Naive B cell (primary cell): ENCODE measurements at places on chromosomes 5 and 9.
A peak's percentile ranks its signal among the peaks of the same experiment; 100 is the strongest.

GRCh38 chr5:1431896-1432295 is 13.3 kb downstream of the SLC6A3 start:
- DNase-seq = no peak

- DNase-seq = peak; percentile 22
These were observed 21.2 kb downstream of the MEGF9 start for GRCh38 chr9:120692901-120693699.

DNA sequence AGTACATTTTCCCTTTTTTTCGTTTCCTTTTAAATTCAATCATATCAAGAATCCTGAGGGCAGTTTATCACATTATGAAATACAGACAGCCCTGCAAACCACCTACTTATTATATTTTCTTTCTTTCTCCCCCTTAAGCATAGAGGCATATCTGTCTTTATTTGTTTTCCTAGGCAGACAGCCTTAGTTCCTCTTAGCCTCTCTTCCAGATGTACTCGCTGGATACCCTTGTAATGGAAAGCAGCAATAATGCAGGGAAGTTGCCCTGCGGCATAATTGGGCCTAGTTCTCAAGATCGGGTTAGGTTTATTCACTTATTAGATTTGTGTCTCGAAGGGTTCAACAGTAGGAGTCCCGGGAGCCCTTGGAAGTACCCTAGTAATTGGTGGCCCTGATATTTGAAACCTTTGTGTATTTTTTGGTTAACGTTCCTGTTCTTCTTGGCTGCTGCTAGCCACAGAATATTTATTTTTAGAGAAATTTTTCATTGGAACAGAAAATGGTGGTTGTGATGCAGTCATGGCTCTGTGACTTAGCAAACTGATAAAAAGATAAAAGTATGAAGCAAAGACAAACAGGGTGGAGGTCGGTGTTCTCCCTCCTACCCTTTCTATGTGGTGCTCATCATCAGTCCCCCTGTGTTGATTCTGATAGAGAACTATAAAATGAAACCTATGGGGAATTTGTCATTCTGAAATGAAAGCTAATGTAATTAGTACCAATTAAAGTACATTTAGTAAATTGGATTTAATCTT is 6.4 kb downstream of the TLE4 start:
- no peak for DNase-seq

DNA sequence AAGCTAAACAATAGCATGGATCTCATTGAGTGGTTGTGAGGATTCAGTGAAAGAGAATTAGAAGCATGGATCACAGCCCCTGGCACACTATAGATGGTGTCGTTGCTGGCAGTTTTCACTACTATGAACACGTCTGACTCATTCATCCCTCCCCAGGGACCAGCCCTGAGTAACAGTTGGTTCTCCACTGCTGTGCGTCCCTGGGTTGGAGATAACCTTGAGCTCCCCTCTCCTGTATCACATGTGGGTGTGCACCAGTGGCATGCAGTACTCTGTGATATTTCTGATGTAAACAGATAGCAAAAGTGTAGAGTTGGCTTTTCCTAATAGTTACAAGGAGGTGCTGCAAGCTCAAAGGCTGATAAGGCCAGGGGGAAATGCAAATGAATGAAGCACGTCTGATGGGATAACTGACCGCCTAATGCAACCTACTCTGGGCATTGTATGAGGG is 8.8 kb upstream of the LCP2 start:
- no peak for DNase-seq

GRCh38 chr5:14435481-14435880 is 146.1 kb upstream of the OTULINL start:
- no peak for DNase-seq

DNA sequence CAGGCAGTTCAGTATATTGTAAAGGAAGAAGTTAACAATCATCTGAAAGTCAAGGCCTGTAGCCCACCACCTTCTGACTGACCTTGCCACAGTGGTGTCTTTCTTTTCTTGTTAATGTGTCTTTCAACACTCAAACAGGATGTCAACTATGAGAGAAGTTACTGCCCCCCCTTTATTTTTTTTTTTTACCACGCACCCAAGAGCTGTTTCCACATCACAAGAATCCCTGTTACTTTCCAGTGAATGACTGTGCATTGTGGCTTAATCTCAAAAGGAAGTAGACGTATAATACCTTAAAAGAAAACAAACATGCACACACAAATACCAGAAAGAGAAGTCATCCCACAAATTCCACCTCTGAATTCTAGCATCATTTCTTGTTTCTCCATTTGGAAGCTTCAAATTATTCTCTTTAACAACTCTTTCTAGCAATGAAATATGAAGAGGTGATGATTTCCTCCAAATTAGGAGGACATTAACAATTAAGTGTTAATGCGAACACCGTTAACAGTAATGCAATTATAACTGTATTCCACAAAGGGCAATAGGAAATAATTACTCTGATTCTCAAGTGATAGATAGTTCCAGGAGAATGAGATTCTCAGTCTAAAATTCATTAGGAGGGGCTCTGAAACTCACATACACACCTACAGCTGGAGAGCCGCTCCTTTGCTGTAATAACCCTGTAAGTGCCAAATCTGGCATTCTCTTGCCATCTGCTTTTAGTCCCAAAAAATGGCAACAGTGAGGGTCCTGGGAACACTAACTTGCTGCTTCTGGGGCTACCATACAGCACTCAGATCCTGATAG is 201.0 kb downstream of the EFNA5 start:
- DNase-seq = no peak

DNA sequence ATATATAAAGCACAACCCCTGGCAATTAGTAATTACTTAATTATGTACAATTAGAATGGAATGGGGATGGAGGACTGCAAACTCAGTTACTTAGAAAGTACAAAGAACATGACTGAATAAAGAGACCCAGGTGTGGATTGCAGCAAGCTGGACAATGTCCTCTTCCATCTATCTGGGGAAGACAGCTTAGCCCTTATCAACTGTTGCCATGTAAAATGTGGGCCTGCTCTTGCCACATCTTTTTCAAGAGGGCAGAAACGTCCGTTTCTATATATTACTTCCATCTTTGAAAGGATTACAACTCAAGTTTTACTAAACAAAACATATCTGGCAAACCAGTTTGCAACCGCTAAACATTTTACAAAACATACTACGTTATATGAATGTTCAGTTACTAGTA is 26.2 kb downstream of the GOLPH3 start:
- DNase-seq = no peak

DNA sequence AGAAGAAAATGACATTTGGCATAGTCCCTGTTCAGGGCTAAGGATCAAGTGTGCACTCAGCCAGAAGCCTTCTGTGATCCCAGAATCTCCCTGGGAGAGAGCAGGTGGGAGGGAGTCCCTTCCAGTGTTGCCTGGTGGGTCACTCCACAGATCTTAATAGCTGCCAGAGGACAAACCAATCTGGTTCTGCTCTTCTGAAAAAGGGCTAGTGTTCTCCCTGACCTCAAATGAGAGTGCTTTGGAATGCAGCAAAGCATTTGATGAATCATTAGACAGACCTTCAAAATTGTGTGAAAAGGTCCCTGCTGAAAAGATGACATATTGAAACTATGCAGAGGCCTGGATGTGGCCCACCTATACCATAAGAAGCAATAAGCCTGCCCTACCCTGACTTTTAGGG is 339.7 kb downstream of the TMEM232 start:
- DNase-seq = no peak

DNA sequence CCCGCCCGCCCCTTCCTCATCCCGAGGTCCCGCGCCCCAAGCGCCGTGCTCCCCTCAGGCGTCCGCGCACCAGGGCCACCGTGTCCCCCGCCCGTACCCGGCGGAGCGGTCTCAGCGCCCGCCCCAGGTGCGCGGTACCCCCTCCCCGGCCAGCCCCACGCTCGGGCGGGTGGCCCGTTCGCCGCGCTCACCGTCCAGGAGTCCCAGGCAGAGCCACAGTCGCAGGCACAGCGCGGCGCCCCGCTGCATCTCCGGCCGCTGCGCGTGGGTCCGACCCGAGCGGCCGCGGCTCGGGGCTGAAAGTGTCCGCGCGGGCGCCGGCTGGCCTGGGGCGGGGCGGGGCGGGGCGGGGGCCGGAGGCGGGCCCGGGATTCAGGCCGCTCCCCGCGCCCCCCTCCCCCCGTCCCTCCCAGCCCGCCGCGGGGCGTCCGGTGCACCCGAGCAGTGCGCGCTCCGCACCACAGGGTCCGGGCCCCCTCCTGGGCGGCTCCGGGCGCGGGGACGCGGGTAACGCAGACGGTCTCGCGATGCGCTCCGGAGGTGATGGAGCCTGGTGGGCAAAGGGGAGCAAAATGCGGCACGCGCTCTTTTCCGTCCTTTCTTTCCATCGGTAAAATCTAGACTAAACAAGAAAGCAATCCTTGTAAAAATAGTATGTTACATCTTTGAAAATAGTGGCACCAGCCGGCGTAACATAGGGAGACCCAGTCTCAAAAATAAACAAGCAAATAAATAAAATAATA is at the start of gene FLT4:
TSS of gene FLT4 (minus strand) at position 304 of the 743 bp plus-strand sequence. CDS start at position 249, 55 bp downstream.
- no peak for DNase-seq

- DNase-seq = no peak
These were observed 330.7 kb upstream of the POU5F2 start for GRCh38 chr5:94072116-94072515.

DNA sequence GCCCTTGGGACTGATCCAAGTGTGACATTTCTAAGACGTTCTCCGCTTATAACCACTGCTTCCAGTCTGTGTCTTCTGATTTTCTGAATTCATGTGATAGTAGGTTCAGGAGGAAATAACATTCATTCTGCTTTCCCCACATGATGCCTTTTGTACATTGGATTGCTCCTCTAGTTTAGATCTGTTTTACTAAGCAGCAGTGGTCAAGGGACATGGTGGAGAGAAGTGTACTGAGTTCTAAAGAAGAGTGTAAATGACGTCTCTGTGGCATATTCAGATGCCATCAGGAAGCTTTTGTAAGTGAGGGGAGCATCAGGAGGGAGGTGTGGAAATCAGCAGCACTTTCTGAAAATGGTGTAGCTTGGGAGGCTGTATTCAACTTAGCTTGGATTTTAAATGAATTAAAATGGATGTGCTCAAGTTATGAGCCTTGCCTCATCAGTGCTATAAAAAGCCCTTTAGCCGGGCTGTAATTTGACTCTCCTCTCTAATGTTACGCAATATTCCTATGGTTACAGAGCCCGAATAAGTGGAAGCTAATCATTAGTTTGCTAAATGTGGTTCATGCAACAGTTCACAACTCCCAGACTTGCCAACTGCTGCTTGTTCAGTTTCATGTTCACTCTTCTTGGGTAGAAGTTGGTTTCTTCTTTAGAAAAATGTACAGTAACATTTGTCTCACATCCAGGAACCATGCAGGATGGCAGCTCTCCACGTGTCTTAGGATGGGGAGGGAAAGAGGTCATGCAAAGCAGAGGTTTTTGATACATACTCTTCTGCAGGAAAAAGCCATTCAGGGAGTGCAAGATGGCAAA is 281.3 kb downstream of the ARHGAP26 start:
- DNase-seq = no peak

DNA sequence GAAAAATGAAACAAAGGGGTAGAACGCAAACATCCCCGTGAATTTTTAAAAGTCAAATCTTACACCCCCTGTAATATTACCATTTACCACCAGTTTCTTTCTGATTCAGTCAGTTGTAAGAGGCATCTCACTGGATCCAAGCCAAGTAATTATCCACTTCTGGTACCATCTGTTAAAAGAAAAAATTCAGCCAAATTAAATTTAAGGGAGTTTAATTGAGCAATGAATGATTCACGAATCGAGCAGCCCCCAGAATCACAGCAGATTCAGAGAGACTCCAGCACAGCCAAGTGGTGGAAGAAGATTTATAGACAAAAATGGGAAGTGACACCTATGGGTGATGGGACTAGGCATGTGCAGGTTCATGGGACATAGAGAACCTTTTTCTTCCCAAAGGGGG is 29.9 kb upstream of the MTMR12 start:
- no peak for DNase-seq

GRCh38 chr9:109593612-109594011 is 95.5 kb upstream of the PTPN3 start:
- DNase-seq = no peak

- DNase-seq = no peak
These were observed 58.0 kb downstream of the CDKN2A start for GRCh38 chr9:21936161-21936560.

DNA sequence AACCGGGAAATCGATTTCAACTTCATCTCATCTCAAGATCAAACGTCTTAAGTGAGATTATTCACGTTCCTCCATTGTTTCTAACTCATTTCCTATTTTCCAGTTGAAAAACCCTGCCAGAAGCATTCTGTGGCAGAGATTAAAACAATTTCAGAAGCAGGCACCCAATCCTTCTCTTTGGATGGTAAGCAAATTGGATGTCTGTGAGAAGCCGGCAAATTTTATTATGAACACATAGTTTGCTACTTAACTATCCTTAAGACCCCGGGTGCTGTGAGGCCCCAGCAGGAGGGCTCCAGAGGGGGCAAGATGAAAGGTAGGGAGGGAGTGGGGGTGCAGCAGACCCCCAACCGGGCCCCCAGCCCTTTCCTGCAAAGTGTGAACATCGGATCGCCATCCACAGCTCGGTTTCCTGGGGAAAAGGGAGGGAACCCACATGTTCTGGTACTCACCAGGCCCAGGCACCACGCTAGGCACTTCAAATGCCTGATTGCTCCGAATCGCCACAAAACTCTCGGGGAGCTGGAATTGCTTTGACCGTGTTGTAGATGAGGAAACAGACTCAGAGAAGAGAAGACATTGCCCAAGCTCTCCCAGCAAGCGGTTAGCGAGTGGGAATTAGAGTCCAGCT is 167.1 kb upstream of the MVB12B start:
- no peak for DNase-seq

GRCh38 chr9:21031091-21031807 is at the start of gene HACD4:
Gene HACD4, minus strand, starts transcription at chr9:21031640. Its CDS starts 50 bp downstream, at chr9:21031590.
- DNase-seq = peak; percentile 49

DNA sequence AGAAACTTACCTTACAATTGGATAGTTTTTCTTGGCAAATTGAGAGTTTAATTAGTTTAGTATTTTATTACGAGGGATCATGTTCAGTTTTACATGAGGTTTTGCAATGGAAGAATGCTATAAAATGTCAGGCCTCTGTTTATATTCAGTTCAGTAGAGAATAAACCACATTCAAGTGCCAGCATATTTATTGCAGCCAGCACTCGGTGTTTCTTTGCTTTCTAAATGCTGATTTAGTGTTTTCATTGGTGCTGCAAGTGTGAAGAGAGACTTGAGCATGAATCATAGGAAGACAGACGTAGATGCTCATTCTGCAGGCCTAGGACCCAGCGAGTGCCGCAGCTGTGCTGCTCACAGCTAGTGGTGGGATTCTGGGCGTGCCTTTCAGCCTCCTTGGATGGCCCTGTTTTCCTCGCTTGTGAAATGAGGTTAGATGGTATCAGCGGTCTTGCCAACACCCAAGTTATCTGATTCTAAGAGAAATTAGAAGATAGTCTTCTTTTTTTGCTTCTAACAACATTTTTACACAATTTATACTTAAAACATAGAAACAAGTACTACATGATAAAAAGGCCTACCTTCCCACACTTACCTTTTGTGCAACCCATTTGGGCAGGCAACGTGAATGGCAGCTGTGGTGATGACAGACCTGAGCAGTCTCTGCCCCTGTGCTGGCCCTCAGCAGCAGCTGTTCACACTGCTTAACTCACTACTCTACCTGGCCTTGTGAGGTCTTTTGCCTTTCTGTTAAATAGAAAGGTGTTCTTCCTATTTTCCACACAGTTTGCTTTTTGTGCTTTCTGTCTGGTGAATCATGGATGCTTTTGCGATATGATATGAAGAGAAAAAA is 26.8 kb upstream of the TNFAIP8 start:
- DNase-seq = no peak
